ENCODE measurements at places on chromosomes 1 and 21.

GRCh38 chr1:91523482-91523881 is 22.8 kb downstream of the CDC7 start:
- DNase-seq: no peak

DNA sequence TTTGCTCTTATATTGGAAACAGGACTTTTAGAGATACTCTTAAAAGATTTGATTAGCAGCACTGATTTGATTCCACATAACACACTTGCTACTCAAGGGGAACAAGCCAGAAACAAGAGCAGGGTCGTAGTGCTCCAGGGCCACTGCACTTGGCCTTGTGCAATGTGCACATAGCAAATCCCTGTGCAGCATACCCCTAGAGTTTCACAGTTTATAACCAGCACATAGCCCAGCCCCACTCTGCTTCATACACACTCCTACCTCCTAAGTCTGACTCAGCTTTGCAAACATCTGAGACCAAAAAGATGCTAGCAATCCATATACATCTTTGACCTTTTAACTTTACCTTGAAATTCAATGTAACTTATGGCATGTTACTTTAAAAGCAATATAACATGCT is 157.6 kb downstream of the VAV3 start:
- DNase-seq: no peak

- DNase-seq: no peak
These were observed 14.4 kb upstream of the DEPDC1 start for GRCh38 chr1:68511254-68511653.

GRCh38 chr1:10838541-10838940 is 42.1 kb upstream of the CASZ1 start:
- no peak for DNase-seq

DNA sequence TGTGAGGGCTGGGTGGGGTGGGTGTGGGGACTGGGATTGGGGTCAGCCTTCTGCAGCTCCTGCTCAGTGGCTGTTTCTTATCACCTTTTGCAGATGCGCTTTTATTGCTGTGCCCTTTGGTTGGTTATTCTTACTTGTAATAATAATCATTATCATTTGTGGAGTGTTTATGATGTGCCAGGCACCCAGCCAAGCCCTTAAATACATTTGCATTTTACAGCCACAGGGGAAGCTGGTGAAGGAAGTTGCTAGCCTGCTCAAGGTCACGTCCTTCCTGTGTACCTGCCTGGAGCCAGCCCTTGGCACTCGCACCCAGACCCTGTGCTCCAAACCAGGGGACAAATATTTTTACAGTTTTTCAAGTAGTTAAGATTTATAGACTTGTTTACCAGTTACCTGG is 144.0 kb downstream of the PGBD5 start:
- no peak for DNase-seq

All from stimulated activated CD4-positive, alpha-beta T cell treated with anti-CD3 and anti-CD28 coated beads, Interleukin-1b, Interleukin-23, amount 100 ng/mL, for 1 hour (primary cell).